KBM-7 (cell line): ENCODE measurements at places on chromosomes 1 and 21.
A peak's percentile ranks its signal among the peaks of the same experiment; 100 is the strongest.

GRCh38 chr1:155961937-155962336 is 16.4 kb downstream of the ARHGEF2 start:
- no peak for DNase-seq

- no peak for DNase-seq
Observed at GRCh38 chr1:12548973-12549459, 69.0 kb downstream of the DHRS3 start.

DNA sequence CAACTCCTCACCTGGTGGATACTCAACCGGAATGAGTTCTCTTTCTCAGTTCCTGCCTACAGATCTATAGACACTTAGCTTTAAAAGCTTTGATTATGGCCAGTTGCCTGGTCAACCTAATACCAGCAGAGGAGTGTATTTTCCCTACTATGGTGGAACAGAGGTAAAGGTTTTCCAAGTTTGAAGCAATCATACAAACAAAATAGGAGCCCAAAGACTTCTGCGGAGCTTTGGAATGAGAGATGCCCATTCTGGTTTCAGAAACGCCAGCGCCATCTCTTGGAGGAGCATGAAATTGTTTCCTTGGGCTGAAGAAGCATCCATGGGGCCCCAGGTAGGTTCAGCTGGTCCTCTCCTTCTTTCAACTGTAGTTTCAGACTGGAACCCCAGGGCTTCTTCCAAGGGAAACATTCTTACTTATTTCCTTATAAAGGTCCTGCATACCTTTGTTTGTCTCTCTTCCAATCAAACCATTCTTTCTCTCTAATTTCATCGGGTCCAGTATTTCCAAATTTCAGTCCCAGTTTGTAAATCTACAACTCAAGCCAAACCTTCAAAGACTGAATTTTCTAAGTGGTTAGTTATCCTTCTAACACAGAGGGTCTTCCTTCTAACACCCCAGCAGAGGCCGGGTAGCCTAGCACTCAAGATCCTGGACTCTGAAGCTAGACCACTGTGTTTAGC is 95.9 kb downstream of the KCNJ15 start:
- peak; percentile 63 for DNase-seq

GRCh38 chr1:195604287-195604686 is 1004.0 kb downstream of the KCNT2 start:
- DNase-seq: no peak

DNA sequence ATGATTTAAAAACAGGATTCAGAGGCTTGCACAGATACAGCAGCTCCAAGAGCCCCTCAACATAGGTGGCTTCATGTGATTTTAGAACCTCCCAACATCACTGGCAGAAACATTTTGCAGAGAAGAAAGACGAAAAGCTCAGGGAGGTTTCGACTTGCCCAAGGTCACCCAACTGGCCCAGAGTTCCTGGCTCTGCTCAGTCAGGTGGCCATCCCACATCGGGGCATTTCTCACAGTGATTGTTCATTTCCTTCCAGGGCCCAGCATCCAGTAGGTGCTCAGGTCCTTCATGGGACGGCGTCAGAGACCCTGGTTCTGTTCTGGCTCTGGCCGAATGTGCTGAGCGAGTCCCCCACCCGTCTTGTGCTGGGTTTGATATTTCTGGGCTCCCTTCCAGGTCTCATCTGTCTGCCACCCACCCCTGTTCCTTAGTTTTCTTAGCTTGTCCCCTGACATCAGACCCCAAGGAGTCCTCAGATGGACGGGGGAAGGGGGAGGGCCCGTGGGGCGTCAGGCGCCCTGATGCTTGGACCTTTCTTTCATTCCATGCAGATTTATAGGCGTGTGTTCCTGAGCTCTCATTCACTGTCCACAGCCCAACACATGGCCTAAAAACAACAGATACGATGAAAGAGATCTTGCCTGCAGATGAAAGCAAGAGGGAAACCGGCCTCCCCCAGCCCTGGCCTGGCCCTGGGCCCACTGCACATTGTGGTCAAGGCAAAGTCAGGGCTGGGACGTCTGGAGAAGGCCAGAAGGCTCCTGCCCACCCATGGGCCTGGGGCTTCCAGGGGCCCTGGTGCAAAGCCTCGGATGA is 123.1 kb upstream of the ZBTB40 start:
- no peak for DNase-seq

DNA sequence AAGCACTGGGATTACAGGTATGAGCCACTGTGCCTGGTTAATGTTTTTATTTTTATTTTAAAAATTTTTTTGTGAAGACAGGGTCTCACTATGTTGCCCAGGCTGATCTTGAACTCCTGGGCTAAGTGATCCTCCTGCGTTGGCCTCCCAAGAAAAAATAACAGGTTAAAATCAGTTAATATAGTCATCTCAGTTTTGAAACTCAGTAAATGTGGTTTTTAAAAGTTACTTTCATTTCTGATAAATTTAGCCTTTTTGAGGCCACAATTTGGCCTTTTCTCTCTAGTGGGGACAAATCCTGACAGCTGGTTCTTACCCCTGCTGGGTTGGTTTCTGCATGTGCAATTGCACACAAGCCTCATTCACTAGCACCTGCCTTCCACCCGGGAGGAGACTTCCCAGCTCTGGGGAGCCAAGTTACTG is 13.3 kb downstream of the PMF1 start:
- no peak for DNase-seq

GRCh38 chr1:51697166-51697565 is 80.3 kb downstream of the OSBPL9 start:
- no peak for DNase-seq

GRCh38 chr1:93708734-93709481 is 27.3 kb upstream of the BCAR3 start:
- DNase-seq: peak; percentile 72

GRCh38 chr1:44642255-44642654 is 32.0 kb downstream of the TMEM53 start:
- no peak for DNase-seq
